ENCODE measurements at places on chromosomes 4 and X.
A peak's percentile ranks its signal among the peaks of the same experiment; 100 is the strongest.

DNA sequence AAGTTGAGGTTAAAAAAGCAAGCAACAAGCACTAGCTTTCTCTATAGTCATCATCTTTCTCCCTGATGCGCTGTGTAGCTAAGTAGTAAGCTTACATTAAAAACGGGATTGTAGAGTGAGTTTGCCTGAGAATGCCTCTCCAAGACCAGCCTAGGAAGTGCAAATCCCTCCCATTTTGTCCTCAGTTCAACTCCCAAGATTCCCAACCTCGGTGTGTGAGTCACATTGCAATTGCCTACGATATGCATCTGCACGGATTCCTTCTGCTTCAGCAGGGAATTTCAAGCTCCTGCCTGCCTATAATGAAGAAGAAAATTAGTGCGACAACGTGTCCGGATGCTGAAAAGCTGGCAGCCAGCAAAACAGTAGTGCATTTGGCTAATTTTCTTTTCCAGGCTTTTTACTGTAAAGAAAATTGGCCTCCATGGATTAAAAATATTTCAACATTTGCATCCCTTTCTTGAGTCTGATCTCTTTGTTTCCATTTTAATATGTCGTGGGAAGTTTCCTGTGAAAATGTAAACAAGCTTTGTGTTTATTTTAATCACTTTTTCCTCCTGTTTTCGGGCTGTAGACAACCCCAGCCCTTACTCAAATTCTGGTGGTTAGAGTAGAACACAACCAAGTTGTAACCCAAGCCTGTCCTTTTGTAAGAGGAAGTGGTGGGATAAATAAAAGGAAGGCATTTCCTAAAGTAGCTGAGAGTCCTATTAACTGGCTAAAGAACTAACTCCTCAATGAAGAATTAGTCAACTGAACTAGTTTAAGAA, 58.4 kb upstream of the TET2 start:
- DNase-seq, result no peak

- DNase-seq, result no peak
Measured at GRCh38 chr4:25509646-25510045, 132.6 kb downstream of the ANAPC4 start.

DNA sequence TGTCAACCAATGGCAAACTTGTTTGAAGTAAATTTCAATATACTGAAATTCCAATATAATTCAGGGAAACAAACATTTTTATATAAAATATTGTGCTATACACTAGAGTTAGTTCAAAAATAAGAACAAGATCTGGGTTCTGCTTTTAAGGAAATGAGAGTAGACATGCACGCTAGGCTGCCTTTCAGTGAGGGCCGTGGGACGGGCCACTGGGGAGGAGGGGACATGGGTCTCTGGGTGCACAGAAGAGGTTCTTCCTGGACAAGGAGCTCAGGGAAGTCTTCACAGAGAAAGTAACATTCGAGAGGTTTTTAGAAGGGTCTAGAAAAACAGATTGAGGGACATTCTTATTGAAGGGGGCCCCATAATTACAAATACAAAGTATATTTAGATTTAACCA, 64.4 kb downstream of the SHROOM3 start:
- no peak for DNase-seq

DNA sequence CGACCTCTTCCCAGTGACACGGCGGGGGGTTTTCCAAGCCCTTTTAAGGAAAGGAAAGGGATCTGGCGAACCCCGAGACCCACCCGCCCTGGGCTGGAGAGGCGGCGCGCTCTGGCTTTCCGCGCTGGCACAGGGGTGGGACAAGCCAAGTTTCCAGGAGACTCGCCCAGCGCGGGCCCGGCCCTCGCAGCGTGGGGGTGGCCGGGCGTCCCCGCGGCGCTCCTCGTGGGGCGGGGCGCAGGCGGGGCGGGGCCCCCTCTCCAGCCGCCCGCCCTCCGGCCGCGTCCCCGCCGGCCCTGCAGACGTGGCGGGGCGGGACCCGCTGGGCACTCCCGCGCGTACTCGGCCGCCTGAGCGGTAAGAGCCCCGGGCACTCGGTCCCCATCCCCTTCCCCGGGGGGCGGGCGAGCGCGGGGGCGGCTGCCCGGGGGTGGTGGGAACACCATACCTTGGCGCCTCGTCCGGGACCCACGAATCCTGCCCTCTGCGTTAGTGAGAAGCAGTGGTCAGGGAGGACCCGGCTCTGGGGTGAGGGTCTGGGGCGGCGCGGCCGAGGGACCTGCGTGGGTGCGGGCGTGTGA, at the start of gene FAM114A1:
FAM114A1 (plus strand) TSS at position 329 of the 581 bp plus-strand sequence. CDS start 10,273 bp downstream, outside the sequence.
- DNase-seq, result no peak

DNA sequence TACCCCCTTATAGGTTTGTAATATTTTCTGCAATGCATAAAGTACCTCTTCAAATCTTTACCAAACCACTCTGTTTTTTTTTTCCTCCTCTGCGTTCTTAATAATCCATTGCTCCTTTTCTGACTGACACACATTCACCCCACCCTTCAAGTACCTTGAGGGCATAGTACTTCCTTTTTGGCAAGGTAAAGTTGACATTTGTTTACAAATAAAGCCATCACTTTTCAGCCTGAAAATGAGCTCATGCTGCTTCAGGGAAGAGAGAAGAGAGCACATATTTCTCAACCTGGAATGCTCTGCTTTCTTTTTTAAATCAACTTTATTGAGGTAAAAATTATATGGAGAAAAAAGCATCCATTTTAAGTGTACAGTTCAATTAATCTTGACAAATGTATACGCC, 113.9 kb downstream of the AGTR2 start:
- DNase-seq, result no peak

DNA sequence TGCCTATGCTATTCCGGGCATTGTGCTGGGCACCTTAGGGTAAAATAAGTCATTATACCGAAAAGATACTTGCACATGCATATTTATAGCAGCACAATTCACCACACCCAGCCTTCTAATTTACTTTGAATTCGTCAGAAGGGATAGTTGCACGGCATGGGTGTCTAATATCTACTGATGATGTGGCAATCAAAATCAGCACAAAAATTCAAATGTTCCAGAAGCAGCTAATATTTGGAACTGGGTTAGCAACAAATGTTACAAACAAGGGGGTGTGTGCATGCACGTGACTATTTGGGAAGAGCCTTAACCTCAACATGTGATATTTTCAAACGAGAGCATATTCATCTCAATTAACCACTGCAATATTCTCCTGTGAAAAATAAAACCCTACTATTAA, 79.7 kb upstream of the PRSS48 start:
- DNase-seq, result no peak

DNA sequence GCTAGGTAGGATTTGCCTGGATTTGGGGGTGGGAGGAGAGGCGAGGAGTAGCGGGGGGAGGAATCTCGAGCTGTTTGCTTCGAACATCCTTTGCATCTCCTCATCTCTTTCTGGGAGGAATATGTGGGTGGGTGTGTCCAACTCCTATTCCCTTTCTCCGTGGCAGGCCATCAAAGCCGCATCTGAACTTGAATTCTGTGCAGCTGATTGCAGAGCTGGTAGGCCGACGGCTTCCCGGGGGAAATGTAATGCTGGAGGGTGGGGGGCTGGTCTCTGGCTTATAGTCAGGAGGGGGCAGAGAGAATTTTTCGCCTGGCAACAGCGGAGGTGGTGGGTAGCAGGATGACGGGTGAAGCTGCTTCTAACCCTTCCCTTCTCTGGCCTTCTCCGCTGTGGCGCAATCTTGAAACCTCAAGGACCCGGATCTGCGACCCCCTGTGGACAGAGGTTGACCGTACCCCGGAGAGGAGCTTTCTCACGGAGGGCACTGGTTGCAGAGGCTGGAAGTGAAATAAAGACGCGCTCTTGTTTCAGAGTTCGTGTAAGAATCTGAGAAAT, 628 bp downstream of the ZCCHC12 start:
- no peak for DNase-seq

DNA sequence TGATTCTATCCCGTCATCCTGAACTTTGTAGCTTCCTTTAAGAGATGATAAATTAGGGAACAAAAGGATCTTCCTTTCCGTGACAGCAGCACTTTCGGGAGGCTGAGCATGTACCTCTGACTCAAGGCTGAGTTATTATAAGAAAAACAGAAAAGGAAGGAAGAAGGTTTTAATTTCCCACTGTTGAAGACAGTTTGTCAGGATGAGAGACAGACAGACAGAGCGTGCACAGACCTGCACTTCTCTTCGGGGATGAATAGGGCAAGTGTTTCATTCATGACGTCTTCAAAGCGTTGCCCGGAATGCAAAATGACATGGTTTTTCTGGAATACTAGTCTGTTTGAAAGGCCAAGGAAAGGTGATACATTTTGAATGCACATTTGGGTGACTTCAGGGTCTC, 405.3 kb upstream of the FAT1 start:
- DNase-seq, result no peak

DNA sequence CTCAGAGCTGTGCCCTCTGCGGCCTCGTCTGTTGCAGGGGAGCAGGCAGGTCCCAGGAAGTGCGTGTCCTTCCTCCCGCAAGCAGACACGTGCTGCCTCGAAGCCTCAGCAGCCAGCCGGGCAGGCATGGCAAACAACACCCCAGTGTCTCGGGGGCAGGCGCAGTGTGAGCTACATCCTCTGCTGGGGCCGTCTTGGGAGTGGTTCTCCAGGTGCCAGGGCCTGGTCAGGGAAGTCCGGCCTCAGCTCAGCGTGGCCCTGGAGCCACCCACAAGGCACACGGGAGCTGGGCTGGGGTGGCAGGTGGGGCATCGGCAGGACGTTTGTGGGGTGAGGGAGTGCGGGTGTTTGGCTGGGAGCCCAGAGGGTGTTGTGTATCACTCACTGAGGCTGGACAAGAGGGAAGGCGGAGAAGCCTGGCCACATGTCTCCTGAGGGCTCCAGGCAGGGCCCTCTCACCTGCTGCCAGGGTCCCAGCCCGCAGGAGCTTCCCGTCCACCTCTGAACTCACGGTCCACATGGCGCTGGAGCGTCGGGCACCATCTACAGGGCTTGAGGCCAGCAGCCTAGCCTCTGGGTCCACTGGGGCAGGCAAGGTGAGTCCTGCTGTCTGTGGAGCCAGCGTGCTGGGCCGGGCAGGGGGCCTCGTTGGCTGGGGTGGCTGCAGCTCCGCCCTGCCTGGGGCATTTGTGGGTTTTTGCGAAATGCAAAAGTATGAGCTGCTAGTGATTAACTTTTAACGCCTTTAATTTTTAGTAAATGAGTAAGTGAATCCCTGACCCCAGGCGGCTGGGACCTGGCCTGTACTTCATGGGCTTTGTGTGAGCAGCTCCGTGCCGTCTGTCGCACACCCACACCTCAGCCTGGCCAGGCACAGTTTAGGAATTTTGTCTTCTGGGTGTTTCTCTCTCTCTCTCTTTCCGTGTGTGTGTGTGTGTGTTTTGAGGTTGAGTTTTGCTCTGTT, 17.3 kb upstream of the UVSSA start:
- DNase-seq, result no peak

GRCh38 chrX:45191820-45192409, 8.8 kb downstream of the DIPK2B start:
- DNase-seq, result no peak

DNA sequence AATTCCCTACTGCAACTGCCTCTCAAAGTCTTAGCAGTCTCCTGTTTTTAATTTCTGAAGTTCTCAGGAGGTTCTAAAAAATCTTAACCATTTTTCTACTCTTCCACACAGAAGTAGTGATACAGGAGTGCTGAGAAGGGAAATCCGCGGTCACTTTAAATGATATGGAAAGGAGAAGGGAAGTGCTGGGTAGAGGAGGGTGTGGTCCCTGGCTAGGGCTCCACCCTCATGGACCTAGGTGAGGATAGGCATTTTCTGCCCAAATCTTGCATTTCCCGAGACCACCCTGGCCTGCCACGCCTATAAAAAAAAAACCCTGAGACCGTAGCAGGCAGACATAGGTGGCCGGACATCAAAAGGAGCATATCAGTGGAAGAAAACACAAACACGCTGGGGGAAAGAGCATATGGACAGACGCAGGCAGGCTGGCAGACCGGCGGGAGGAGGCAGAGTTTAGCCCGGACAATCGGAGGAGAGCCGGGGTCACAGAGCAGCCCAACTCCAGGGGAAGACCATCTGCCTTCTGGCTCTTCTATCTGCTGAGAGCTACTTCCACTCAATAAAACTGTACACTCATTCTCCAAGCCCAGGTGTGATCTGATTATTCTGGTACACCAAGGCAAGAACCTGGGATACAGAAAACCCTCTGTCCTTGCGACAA, 85.7 kb downstream of the POU3F4 start:
- DNase-seq, result no peak

- DNase-seq, result no peak
Measured at GRCh38 chrX:16853537-16853936, 16.6 kb downstream of the RBBP7 start.

DNA sequence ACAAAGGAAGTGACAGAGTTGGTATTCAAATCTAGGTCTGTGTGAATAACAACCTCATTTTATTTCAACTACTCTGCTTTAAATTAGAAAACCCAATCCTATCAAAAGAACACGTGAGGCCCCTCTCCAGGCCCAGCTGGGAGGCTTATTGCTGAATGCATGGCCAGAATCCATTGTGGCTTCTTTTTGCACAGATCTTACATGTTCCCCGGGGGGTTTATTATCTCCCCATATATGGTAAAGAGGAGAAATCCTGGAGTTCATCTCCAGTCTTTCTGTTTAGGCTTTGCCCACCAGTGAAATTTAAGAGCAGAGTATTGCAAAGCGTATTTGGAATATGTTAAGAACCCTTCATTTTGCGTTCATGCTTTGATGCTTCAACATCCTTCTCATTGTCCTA, 655.6 kb downstream of the IL1RAPL1 start:
- no peak for DNase-seq

- no peak for DNase-seq
Measured at GRCh38 chrX:44332437-44332836, 11.0 kb downstream of the EFHC2 start.

GRCh38 chrX:106928227-106928626, 8.0 kb downstream of the CLDN2 start:
- DNase-seq, result peak; percentile 49

DNA sequence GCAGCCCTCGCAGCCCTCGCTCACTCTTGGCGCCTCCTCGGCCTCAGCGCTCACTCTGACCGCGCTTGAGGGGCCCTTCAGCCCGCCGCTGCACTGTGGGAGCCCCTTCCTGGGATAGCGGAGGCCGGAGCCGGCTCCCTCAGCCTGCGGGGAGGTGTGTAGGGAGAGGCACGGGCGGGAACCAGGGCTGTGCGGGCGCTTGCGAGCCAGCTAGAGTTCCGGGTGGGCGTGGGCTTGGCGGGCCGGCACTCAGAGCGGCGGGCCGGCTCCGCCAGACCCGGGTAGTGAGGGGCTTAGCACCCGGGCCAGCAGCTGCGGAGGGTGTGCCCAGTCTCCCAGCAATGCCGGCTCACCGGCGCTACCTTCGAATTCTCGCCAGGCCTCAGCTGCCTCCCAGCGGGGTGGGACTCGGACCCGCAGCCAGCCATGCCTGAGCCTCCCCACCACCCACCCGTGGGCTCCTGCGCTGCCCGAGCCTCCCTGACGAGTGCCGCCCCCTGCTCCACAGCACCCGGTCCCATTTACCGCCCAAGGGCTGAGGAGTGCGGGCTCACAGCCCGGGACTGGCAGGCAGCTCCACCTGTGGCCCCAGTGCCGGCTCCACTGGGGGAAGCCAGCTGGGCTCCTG, 1.4 kb upstream of the AADAT start:
- DNase-seq, result no peak

Data from vagina (tissue), 2 donors.